Caco-2 (cell line): ENCODE measurements at places on chromosomes 12 and 14. TPM values are rescaled to one million over a fixed set of nuclear protein-coding genes. Genes with fewer than 3 reads are reported as not detected.

DNA sequence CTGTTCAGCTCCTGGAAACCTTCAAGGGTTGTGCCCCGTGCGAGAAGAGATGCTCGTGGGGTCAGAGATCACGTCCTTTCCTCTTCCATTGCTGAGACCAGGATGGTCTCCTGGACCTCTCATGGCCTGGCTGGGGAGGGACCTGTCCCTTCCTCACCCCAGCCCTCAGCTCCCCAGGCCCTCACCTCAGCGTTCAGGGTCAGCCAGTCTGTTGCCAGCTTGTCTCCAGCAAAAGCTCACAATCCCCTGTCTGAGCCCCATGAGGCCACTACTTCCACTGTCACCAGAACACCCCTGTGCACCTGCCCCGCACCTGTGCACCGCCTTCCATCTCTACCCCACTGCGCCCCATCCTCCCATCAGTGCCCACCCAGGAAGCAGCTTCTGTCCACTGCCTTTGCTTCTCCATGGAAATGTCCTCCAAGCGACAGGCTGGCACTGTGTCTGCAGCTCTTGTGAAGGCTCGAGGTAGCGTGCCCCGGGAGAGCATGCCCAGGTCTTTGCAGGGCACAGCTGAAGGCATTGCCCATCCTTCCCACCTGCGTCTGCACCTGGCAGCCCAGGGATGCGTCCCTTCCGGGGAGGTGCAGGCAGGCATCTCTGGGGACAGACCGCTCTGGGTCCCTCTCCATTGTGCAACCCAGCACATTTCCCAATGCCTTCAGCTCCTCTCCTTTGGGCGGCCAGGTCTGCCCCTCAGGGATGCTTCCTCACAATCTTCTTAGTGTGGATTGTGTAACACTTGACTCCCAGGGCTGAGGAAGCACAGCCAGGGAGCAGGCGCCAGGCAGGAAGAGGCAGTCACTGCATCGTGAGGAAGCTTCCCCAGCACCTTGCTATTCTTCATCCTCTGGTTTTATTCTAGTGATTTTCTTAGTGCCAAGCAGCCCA, 179.6 kb downstream of the ADGRD1 start:
- no peak for DNase-seq

GRCh38 chr14:73889376-73889775, 2.7 kb downstream of the ZNF410 start:
- DNase-seq, result no peak

GRCh38 chr12:96617178-96617577, 127.8 kb downstream of the CFAP54 start:
- no peak for DNase-seq

GRCh38 chr12:69131077-69131476, 108.3 kb upstream of the CPSF6 start:
- no peak for DNase-seq

Gene TAS2R31
- 4.3 and 5.7 TPM in 2 replicates for total RNA-seq

Gene KRT71
- total RNA-seq, result 1.2 and 1.5 TPM in 2 replicates
